ENCODE measurements at places on chromosomes 12 and 14.

GRCh38 chr12:50024805-50025186 lies 498 bp downstream of the RACGAP1 start:
- DNase-seq: no peak

DNA sequence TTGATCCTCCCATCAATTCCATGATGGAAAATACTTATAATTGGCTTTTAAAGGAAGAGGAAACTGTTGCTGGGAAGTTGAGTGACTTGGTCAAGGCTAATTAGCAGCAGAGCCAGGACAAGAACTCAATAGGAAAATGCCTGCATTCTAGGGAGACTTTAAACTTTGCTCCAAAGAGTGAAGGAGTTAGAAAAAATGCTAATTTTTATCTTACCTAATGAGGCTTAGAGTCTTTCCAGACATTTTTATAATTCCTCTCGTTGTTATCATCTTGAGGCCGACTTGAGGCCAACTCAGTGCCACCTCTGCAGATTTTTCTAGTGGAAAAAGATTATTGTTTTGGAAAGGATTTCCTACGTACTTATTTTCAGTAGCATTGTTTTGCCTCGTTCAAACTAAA lies 344.6 kb downstream of the ETNK1 start:
- no peak for DNase-seq

DNA sequence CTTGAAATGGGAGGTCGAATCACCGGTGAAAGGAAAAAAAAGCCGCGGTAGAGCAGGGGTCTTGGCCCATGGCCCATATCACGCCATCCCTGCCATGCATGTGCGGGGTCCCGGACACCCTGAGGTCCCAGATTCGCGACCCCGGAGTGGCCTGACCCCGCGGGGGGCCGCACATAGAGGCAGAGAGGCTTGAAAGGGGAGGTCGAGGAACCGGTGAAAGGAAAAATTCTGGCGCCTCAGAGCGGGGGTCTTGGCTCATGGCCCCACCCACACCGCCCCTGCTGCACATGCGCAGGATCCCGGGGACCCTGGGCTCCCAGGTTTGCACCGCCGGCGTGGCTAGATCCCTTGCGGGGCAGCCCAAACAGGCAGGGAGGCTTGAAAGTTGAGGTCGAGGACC lies 319.8 kb downstream of the ALG10 start:
- no peak for DNase-seq

GRCh38 chr14:68953196-68953555 lies 25.9 kb downstream of the ACTN1 start:
- no peak for DNase-seq

GRCh38 chr14:23056145-23056955 lies 970 bp downstream of the CDH24 start:
- peak; percentile 63 for DNase-seq

- DNase-seq: no peak
Observed at GRCh38 chr12:13433768-13434167, 237.2 kb downstream of the EMP1 start.

DNA sequence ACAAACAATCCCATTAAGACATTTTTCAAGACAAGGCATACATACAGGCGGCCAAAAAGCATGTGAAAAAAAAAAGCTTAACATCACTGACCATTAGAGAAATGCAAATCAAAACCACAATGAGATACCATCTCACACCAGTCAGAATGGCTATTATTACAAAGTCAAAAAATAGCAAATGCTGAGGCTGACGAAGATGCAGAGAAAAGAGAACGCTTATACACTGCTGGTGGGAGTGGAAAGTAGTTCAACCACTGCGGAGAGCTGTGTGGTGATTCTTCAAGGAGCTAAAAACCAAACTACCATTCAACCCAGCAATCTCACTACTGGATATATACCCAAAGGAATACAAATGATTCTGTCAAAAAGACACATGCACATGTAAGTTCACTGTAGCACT lies 216.7 kb downstream of the FOXG1 start:
- DNase-seq: no peak

GRCh38 chr14:76546426-76547221 lies 170.7 kb downstream of the ESRRB start:
- DNase-seq: no peak

- no peak for DNase-seq
Observed at GRCh38 chr12:32063796-32064195, 42.9 kb upstream of the BICD1 start.

- no peak for DNase-seq
Observed at GRCh38 chr14:81120501-81120900, 100.3 kb downstream of the GTF2A1 start.
